ENCODE measurements at places on chromosomes 5 and 9.

DNA sequence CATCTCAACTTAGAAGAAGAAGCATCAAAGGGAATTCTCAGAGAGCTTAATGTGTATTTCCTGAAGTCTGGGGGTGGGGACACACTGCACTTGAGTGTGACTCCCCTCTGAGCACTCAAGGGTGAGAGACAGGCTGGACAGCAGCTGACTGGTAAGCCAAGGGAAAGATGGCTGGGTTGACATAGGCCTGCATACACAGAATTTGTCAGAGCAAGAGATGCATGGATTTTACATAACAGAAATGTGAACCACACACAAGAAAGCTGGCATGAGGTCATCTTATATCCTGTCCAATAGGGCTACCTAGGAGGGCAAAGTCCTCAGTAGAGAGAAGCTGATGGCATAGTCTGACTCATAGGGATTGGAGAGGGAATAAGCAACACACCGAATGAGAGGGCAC, 114.3 kb upstream of the EPB41L4A start:
- DNase-seq = no peak

GRCh38 chr5:96968074-96968473, 32.2 kb downstream of the LNPEP start:
- DNase-seq = no peak

DNA sequence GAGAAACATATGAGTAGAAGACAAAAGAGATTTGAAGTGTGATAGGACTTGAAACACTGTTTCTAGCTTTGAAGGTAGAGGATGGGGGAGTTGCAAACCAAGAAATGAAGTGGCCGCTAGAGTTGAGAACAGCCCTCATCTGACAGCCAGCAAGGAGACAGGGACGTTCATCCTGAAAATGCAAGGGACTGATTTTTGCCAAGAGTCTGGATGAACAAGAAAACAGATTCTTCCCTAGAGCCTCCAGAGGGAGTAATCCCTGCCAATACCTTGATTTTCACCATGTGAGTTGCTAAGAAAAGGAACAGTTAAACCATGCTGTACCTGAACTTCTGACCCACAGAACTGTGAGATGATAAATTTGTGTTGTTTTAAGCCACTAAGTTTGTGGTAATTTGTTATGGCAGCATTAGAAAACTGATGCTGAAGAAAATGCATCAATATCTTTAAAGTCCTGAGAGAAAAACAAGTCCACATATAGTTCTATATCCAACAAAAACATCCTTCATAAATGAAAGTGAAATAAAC, 154.0 kb upstream of the ADAMTSL1 start:
- no peak for DNase-seq

- no peak for DNase-seq
Measured at GRCh38 chr5:36242534-36243485, 1.1 kb upstream of the NADK2 start.

DNA sequence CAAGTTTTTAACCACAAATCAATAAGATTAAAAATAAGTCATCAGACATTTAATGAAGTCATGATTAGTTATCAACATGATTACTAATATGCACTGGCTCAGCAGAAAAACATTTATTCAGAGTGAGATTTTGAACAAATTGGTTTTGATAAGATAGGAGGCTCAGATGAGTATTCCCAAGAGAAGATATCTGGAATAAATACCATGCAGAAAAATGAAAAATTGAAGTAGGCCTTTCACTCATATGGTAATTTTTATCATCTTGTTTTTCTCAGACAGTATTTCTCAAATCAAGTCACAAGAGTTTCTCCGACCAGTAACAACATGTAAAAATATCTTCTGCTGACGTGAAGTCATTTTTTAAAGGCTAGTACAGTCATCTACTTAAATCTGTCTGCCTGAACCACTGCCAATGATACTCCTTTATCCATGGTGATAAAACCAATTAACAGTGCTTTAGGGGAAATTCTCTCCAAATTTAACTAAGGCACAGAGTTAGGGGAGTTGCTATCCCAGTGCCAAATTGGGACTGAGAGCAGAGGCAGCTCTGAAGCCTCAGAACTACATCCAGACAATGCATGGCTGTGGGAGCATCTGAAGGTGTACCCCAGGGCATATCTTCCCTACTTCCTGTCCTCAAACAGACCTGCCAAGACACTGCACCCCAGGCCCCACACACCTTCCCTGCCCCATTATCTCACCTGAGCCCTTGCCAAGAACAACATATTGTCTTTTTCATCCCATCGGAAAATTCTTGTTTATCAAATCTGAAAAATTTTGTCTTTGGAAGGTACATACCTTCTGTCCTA, 105.5 kb upstream of the TSLP start:
- no peak for DNase-seq

GRCh38 chr9:132356324-132356924, 1.6 kb upstream of the SETX start:
- DNase-seq = no peak

- DNase-seq = no peak
Measured at GRCh38 chr9:93891549-93892310, 63.4 kb downstream of the BARX1 start.

GRCh38 chr5:180373454-180373853, 20.3 kb upstream of the GFPT2 start:
- no peak for DNase-seq

- no peak for DNase-seq
Measured at GRCh38 chr5:155591273-155591672, 577.7 kb downstream of the KIF4B start.

DNA sequence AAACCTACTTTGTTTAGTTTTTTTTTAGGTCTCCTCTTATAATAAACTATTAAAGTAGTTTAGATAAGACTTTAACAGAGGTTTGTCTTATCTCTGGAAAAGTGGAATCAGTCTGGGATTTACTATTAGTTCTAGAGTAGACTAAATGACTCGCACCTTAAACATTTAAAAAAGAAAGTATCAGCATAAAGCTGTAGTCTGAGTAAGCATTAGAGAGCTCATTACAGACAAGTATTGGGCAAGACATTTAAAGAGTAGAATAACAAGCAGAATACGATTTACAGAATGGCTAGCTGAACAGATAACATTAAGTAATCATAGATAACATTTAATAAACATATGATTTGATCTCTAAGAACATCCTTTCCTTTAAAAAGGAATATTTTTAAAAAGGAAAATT, 226.0 kb upstream of the DMAC1 start:
- no peak for DNase-seq

- DNase-seq = no peak
Measured at GRCh38 chr9:5566054-5566618, 55.8 kb downstream of the PDCD1LG2 start.

DNA sequence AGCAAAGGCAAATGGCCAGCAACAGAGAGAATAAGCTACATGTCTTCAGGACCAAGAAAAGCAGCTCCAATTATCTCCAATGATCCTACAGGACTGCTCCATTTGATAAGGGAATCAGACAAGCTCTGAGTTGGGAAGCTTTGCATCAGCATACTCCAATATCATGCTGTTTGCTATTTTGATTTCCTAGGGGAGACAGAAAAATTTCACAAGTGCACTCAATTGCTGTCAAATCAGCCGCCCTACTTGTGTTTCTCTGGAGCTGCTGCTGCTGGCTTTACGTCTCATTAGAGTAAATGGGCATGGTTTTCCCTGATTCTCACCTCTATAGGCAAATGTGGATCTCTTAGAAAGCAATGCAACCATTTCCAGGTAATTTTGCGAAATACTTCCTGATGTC, 201.7 kb downstream of the PRELID2 start:
- DNase-seq = no peak

DNA sequence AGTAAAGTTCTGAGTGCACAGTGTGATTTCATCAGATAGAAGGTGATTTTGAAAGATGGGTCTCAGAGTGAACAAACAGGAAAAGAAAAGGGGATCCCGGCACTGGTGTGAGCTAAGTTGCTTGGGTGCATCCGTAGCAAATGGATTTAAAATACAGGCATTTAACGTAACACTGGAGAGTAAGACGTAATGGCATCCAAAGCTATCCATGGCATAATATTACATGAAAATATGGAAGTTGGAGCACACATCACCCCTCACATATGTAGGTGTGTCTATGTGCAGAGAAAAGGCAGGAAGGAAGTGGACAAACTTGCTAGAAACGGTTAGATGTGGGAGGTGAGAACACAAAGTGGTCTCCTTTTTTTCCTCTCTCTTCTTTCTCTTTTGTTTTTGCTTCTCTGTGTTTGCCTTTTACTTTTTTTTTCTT, 38.2 kb upstream of the SEMA4D start:
- no peak for DNase-seq

- no peak for DNase-seq
Measured at GRCh38 chr5:164597293-164597900, 1092.0 kb downstream of the MAT2B start.

DNA sequence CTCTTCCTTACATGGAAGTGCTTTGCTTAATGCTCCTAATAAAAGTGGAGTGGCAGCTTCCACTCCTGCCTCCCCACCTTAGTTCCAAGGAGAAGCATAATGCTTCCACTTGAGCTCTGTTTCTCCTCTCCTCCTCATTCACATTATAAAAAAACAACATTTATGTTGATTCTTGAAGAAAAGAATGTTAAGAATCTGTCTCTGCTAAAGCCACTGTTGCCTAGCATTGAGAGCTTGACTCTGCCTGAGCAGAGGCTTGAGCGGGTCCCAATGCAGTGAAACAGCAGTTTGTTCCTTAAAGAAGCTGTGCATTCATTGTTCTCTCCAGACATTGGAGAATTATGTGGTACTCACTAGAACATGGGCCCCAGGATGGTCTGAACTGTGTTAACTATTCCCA, 101.5 kb upstream of the GHR start:
- no peak for DNase-seq

- DNase-seq = no peak
Measured at GRCh38 chr9:89358376-89358916, 40.1 kb downstream of the SECISBP2 start.

DNA sequence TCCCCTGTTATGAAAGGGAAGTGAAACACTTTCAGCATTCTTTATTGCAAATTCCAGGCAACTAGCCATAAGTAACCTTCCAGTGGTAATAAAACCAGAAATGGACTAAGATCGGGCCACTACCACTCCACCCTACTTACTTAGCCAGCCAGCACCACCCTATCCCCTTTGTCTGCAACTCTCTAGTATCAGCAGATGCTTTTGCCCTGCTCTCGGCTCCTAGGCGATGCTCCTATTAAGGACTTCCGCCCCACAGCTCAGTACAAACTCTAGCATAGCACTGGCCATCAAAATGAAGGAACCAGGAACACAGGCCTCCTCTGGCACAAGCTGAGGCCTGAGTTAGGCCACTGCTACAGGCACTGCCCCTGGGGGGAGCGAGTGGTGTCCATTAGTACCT, 81.2 kb downstream of the GLDC start:
- DNase-seq = no peak

DNA sequence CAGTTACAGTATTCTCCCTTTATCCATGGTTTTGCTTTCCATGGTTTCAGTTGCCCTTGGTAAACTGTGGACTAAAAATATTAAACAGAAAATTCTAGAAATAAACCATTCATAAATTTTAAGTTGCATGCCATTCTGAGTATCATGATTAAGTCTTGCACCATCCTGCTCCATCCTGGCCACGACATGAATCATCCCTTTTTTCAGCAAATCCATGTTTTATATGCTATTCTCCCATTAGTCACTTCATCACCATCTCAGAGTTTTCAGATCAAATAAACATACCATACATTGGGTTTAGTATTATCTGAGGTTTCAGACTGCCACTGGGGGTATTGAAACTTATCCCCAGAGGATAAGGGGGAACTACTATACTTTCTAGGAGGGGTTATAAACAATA, 234.4 kb upstream of the ATP10B start:
- no peak for DNase-seq

GRCh38 chr9:132066057-132066456, 13.6 kb downstream of the MED27 start:
- no peak for DNase-seq

GRCh38 chr9:8863886-8864544, 1064.4 kb upstream of the DMAC1 start:
- no peak for DNase-seq

DNA sequence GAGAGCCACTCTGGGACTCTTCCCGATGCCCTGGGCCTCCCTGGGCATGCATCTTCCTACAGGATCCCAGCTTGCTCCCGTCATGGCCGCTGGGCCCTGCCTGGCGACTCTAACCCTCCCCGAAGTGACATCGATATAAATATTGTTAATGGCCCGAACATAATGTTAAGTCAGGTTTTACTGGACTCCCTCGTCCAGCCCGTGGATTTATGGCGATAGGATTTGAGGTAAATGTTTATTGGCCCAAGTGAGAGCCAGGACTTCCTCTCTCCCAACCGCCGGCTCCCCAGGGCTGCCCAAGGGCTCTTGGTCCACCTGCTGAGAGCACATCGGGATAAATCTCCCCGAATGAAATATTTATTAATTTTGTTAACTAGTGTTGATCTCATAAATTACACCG, 246.3 kb downstream of the PBX3 start:
- DNase-seq = no peak

DNA sequence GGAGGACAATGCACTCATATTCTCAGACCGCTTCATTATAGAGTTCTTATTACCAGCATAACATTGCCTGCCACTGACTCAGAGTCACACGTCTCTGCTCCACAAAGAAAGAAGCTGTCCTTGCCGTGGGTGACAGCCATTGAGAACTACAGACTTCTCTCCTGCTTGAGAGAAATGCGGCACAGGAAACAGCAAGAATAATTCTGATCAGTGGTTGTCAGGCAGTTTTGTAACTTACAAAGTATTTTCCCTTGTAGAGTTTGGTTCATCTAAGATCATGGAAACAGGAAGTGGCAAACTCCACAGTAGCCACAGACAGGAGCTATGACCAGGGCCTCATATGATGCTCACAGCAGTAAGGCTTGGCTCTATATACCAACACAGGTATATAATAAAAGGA, 47.0 kb downstream of the KCNV2 start:
- no peak for DNase-seq

GRCh38 chr9:136403538-136403914, 3.6 kb upstream of the SNAPC4 start:
- no peak for DNase-seq

DNA sequence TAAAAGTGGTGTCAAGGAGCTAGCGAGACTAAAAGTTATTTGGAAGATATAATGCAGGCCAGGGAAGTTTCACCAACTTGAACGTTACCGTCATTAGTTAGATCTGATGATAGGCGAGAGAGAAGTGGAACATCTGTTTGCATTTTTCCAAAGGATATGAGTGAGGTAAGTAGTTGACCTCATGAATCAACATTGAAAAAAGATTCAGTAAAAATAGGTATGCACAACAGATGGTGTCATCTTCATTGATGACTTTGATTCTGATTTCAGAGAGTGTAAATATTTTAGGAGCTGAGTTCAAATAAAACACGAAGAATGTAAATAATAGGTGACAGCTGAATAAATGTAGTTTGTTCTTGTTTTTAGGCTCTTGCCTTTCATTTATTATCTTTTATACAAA, 998.9 kb upstream of the CDH6 start:
- DNase-seq = no peak

Measured in esophagus squamous epithelium (tissue), 5 donors.